ENCODE measurements at places on chromosomes 11 and 22.
A peak's percentile ranks its signal among the peaks of the same experiment; 100 is the strongest.

DNA sequence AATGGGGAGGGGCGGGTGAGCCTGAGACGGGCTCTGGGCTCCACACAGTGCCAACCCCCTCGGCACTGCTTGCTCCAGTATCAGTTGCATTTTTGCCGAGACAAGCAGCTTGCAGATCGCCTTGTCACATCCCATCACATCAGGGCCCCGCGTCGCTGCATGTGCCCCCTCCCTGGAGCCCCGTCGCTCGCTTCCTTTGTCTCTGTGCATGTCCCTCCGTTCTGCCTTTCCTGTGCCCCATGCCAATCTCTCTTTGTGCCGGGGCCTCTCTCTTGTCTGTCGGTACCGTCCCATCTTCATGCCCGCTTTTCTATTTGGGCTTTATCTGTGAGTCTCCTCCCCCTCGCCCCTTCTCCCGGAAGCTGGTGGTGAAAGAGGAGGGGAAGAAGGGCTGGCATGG is 202.2 kb downstream of the CEP164 start:
- DNase-seq: no peak

DNA sequence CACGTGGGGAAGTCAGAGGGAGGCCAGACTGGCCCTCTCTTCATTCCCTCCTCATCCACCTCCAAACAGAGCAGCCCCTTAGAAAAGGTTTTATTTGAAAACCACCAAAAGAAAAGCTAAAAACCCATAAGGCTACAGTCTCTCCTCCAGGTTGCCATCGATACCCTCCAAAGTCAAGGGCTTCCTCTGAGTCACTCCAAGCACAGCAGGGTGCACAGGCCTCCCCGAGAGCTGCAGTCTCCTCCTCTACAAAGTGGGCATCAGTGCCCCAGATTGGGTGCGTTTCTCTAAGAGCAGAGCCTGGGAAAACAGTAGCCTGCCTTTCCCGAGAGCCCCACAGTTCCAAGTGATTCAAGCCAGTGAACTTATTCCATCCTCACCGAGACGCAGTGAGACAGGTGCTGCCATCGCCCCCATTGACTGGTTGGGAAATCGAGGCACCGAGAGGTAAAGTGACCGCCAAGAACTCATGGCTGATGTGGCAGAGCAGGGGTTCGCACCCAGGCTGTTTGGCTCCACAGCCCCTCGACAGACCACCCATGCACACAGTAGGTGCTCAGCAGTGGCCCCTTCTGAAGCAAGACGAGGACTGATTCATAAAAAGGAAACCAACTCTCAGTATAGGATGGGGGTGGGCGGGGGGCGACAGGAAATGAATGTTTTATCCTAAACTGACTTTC is 91.7 kb upstream of the SHISAL1 start:
- DNase-seq: no peak

DNA sequence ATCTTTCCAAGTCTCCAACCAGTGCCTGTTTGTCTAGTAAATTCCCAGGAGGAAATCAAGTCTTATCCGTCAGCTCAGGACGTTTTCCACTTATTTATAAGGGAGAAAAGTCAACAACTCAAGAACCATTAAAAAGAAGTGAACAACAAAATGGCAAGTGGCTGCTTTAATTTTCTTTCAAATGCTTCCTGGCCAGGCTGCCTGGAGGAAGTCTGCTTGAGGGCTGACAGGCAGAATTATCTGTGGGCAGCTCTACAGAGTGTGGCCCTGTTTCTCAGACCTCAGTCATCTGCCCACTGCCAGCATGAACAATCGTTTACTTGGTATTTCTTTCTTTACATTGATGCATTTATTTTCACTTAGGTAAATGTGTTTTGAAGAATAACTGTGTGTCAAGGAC is 281.9 kb upstream of the ISX start:
- DNase-seq: no peak

- DNase-seq: no peak
These were observed 270.8 kb downstream of the SBF2 start for GRCh38 chr11:10023212-10023611.

DNA sequence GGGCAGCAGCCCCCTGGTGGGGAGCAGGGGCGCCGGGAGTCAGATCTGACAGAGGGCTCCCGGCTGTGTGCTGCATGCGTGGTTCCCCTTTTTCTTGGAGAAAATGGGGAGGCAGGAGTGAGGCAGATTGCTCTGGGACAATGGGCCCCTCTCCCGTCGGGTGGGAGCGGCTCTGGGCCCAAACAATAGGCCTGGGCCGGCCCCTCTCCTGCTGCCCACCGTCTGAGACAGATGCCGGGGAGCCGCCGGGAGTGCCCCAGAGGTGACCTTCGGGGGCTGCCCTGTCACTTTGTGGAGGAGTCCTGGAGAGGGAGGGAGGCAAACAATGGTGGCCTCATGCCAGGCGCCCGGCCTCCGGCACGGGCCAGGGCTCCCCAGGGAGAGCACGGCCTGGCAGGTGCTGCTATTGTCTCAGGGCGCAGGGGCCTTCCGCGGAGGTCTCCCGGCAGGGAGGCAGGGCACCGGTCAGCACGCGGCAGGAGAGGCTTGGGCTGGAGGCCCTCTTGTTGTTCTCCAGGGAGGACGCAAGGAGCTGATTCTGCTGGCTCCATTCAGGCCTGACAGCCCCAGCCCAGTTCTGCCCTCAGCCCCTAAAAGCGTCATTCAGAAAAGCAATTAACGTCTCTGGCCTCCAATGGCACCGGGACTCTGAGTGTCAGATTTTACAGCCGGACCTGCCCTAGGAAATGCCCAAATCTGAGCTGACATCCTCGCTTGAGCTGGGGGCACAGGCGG is 44.8 kb downstream of the SMIM38 start:
- DNase-seq: no peak

GRCh38 chr11:59186130-59186594 is 14.2 kb downstream of the DTX4 start:
- DNase-seq: peak; percentile 48

DNA sequence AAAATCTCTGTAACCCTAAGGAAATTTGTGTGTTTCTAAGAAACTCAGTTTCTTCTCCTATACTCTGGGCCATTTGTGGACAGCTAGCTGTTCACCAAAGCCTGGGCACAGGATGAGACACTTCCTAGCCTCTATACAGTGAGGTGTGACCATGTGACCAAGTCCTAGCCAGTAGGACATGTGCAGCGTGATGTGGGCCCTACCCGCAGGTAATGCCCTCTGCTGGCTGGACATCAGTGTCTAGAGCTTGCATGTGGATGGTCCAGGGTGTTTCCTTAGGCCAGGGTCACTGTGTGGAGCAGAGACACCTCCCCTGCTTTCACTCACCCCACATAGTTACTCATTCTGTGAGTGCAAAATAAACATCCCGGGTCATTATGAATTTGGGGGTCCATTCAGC is 100.5 kb downstream of the LARGE1 start:
- DNase-seq: peak; percentile 15

GRCh38 chr11:84747871-84748270 is 879.3 kb downstream of the DLG2 start:
- DNase-seq: no peak

GRCh38 chr22:30288419-30289140 is 725 bp downstream of the CASTOR1 start:
- no peak for DNase-seq

- no peak for DNase-seq
These were observed 47.8 kb upstream of the A4GALT start for GRCh38 chr22:42768385-42769035.

DNA sequence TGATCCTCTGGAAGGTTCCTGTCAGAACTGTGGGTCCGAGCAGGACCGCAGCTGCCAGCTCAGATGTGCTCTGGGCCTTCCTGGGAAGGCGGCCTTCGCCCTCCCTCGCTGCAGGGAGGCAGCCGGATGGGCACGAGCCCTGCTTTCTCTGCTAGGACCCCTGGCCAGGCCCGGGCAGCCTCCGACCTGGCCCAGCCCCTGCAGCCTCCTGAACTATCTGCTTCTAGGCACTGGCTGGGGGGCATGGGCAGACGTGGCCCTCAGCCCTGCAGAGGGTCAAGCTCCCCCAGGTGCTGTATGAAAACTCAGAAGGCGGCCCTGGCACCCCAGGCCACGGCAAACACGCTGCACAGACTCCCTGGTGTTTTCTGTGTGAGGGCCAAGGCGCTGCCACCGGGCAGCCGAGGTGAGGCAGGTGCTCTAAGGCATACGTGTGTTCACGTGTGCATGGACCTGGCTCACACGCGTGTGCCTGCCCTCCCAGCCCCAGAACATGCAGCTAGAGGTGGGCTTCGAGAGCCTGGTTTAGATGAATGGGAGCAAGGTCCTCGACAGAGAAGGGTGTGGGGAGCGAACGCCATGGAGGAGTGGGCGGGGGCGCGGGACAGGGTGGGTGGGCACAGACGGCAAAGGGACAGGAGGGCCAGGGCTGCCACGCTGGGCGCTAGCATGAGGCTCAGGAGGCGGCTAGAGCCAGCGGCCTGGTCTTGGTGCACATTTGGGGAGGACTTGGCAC is 4.3 kb downstream of the LRFN4 start:
- no peak for DNase-seq

- DNase-seq: peak; percentile 33
These were observed 11.3 kb upstream of the ADORA2A start for GRCh38 chr22:24416095-24416494.

DNA sequence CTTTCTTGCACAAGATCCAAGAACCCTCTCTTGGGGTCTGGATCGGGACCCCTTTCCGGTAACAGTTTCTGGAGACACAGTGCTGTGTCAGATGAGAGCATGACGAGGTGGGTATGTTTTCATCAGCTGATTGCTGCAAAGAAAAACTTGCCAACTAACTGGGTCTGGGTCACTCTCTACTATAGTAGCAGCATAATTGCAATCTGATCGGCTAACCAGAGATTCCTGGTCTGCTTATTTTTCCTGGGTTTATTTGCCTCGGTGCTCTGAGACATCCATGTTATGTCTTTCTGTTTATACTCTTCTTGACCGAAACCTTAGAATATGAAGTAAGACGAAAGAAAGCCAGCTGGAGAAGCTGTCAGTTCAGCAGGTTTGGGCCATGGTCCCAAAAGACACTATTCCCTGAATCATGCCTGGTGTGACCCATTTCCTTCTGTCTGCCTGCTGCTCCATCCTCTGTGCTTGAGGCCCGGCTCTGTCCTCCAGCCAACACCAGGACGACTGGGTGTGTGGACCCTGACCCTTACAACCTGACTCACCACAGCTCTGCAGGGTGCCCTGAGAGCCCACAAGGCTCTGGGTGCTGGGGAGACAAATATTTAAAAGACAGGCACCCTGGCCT is 24.1 kb upstream of the CLMP start:
- DNase-seq: no peak

GRCh38 chr11:44597358-44598012 is 32.0 kb downstream of the CD82 start:
- no peak for DNase-seq

DNA sequence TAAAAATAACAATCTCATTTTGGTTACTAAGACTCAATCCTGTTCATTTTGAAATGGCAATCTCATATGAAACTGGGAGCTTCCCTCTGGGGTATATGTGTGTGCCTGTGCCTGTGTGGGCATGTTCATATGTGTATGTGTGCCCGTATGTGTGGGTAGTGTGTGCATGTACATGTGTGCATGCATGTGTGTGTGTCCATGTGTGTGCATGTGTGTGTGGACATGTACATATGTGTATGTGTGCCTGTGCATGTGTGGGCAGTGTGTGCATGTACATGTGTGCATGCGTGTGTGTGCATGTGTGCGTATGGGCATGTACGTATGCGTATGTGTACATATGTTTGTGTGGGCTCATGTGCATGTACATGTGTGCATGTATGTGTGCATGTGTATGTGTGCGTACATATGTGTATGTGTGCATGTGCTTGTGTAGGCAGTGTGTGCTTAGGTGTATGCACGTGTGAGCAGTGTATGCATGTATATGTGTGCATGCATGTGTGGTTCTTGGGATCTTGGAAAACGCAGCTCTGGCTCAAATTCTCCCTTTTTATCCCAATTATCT is 24.5 kb upstream of the CACNG2 start:
- DNase-seq: no peak

DNA sequence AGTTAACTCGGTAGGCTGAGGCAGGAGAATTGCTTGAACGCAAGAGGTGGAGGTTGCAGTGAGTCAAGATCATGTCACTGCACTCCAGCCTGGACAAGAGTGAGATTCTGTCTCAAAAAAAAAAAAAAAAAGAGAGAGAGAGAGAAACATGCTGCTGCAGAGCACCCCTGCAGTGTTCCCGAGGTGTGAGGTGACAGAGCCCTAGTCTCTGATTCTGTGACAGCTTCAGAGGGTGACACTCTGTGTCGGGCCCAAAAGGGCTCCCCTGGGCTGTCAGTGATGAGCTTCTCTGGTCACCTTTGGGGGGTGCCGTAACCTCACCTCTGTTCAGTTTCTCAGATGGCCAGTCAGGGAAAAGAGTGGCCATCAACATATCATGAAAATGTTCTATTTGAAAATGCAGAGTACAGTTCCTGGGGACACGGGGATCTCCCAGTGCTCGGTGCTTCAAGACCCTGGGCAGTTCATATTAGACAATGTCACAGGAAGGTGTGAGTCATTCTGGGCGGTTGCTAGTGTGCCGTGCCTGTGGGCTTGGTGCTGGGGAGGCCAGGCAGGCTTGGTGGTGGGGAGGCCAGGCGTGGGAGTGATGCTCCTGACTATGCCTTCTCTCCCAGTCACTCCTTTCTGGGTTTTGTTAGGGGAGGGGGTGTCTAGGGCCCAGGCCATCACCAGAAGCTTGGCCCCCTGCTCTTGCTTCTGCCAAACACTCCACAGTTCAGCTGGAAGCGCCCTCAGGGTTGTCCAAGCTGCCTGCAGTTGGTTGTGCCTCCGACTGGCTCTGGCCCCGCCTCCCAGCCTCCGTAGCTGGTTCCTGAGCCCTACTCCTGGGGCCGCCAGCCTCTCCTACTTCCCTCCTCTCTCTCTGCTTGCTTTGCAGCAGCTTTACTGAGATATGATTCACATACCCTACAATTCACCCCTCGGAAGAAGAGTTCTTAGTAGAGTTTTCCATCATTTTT is 52.5 kb upstream of the CLDN5 start:
- DNase-seq: no peak

GRCh38 chr11:17563231-17563646 is 16.2 kb downstream of the OTOG start:
- DNase-seq: peak; percentile 28

DNA sequence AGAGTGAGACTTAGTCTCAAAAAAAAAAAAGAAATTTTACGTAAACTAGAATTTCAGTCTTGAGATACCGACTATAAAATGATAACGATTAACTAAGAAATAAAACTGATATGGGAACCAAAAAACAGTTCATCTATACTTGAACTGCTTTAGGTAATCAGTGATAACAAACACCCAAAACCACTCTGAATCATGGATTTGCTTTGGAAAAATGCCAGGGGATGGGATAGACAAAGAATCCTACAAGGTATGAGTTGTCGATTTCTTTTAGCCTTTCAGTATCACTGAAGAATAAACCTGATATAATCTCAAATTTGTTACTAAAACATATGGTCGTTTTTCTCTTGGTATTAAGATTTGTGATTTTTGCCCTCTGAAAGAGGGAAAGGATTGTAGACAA is 13.7 kb downstream of the CSTF3 start:
- DNase-seq: no peak

GRCh38 chr11:115722711-115723110 is 218.5 kb upstream of the CADM1 start:
- DNase-seq: no peak

GRCh38 chr11:34134765-34135164 is 29.3 kb downstream of the NAT10 start:
- DNase-seq: no peak

All from NCI-H82 (cell line).